Jurkat, Clone E6-1 (cell line): ENCODE measurements at places on chromosomes 16 and 17.

- no peak for DNase-seq
These were observed 39.8 kb downstream of the CBFA2T3 start for GRCh38 chr16:88937206-88937621.

DNA sequence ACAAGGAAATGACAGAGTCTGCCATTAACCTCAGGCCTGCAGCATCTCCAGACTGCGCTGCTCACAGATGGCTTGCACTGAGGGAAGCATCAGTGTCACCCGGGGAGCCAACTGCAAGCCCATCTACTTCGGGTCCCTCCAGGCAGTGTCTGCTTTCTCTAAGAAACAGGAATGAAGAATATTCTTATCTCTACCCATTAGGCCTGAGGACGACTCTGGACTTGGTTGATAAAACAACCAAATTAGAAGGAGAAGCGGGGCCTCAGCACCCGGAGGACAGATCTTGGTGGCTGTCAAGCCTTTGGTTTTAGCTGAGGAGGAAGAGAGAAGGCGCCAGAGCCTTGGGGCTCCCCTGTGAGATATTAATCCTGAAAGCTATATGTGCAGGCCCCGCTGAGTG lies 19.5 kb upstream of the MGAT5B start:
- DNase-seq, result no peak

DNA sequence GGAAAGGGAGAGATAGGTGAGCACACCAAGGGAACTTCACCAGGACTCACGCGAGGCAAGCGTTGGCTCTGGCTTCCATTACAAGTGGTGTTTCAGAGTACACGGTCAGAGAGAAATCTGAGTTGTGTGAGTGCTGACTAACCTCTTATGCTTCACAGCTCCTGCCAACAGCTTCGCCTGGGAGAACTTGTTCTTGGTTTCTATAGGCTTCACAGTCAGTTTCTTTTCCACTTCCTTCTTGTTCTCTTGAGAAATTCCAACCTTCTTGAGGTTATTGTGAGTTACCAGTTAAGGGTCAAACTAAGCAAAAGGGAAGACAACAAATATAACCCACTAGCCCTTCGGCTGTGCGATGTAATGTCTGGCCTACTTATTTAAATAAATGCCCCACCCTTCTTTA lies 18.9 kb downstream of the PSME3IP1 start:
- no peak for DNase-seq

GRCh38 chr16:83231729-83232128 lies 576.0 kb upstream of the HSBP1 start:
- no peak for DNase-seq

- DNase-seq, result no peak
These were observed 822 bp upstream of the ADAM11 start for GRCh38 chr17:44757918-44758413.

DNA sequence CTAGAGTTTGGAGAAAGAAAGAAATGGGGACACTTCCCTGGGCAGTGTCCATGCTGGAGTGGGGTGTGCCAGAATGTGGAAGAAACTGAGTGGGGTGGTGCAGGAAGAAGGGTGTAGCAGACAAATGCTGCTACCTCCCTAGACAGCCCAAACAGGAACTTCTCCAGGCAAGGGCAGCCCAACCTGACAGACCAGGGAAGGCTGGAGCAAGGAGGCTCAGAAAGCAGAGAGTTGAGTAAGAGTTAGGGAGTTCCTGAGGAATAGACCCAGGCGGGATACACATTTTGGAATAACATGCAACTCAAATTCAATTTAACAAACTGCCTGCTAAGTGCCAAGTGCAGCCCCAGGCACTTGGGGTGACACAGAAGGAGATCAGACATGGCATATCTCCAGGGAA lies 1.0 kb upstream of the MYO18A start:
- no peak for DNase-seq

DNA sequence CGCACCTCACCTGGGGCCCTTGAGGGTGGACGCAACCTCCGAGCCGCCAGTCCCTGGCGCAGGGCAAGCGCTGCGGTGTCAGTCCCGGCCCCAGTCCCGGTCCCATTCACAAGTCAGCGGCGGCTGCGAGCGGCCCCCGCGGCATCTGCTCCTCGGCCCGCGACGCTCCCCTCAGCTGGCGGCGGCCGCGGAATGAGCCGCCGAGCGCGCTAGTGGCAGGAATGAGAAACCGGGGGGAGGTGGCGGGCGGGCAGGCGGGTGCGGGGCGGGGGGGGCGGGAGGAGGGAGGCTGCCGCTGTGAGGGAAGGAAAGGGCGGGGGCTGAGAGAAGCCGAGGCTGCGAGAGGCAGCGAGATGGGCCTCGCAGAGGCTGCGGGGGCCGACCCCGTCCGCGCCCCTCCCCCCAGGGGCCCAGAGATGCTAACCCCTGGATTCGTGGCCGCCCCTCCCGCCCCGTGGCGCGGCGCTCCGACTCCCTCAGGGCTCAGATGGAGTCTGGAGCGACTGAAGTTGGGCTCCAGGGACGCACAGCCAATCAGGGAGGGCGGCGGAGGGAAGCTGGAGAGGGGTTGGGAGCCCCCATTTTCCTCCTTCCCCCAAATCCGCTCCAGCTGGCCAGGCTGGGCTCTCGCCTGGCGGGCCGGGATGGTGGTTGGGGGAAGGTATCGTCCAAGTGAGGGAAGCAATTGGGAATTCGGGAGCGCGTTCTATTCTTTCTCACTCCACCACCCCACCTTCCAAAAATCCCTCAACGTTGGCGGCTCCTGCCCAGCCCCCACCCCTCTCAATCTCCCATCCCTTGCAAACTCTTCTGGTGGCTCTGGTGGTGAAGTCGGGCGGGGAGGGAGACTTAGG lies at the start of gene CDH11:
TSS of gene CDH11 (minus strand) at position 194 of the 854 bp plus-strand sequence. CDS start 117,194 bp downstream, outside the sequence.
- DNase-seq, result no peak

- no peak for DNase-seq
These were observed 51.7 kb upstream of the RPL38 start for GRCh38 chr17:74151551-74152315.

DNA sequence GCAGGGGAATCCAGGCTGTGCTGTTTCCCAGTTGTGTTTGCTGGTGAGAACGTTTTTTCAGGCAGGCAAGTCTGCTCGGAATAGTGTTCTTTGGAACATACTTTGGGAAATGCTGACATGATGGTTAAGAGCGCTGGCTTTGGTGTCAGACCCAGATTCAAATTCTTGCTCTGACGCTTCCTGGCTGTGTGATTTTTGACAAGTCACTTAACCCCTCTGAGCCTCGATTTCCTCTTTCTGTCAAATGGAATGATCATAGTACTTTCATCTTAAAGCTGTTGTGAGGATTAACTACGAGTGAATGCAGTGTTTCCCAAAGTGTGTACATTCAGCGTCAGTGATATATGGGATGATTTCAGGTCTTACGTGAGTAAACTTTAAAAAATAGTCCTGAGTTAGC lies 4.8 kb downstream of the FBRS start:
- DNase-seq, result no peak

DNA sequence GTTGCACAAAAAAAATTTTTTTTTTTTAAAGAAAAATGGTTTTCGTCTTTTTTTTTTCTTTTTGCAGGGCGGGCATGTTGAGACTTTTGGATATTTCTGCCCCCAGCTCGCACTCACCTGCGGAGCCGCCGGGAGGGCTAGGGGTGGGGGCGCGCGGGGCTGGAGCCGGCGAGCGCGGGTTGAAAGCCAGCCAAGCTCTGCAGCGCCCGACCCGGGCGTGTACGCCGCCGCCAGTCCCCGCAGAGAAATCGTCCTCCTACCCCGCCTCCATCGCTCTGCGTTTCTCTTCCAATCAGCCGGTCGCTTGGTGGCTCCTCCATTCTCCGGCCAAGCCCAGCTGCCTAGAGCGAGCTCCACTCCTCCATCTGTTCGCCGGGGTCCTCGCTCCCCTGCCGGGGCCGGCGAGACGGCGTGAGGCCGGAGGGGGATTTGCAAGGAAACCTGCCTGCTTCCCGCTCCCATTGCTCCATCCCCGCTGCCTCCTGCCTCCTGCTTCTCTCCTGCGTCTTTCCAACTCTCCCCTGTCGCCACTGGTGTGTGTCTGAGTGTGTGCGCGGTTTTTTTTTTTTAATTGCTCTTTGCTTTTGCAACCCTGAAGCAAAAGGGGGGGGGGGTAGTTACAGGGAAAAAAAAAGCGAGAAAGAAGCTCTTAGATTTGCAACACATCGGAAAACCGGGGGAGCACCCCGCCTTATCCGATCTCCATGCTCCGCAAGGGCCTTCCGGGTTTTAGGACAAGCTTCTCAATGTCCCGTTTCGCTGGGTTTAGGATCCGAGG lies 1.8 kb upstream of the UBTF start:
- DNase-seq, result peak; percentile 54

DNA sequence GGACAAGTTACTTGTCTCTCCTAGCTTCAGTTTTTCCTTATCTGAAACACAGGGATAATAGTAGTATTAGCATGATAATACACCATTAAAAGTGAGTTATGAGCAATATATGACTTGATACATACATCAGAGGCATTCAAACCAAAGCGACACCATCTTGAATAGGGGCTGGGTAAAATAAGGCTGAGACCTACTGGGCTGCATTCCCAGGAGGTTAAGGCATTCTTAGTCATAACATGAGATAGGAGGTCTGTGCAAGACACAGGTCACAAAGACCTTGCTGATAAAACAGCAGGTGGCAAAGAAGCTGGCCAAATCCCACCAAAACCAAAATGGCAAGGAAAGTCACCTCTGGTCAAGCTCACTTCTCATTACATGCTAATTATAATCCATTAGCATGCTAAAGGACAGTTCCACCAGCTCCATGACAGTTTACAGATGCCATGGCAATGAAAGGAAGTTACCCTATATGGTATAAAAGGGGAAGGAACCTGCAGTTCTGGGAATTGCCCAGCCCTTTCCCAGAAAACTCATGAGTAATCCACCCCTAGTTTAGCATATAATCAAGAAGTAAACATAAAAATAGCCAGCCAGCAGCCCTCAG lies 37.2 kb upstream of the HS3ST3A1 start:
- no peak for DNase-seq

GRCh38 chr17:9240659-9241370 lies 219.5 kb downstream of the NTN1 start:
- no peak for DNase-seq

- DNase-seq, result no peak
These were observed 45.2 kb upstream of the KPNB1 start for GRCh38 chr17:47604598-47604927.

GRCh38 chr16:65312795-65313194 lies 190.9 kb upstream of the CDH11 start:
- no peak for DNase-seq

DNA sequence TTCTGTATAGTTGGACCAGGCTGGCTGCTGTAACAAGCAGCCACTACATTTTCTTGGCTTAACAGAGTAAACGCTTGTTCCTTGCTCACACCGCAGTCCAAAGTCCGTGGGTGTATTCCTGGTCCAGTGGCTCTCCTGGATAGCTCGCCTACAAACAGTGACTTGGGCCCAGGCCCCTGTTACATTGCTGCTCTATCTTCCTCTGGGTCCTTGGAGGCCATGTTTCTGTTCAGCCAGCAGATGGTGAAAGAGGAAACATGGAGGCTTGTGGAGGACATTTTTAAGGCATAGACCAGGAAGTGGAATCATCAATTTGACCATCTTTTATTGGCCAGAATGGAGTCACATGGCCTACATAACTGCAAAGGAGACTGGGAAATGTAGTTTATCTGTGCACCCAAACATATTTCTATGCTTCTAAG lies 55.1 kb downstream of the ATP2C2 start:
- DNase-seq, result peak; percentile 57

GRCh38 chr16:71537643-71538042 lies 11.4 kb downstream of the CHST4 start:
- peak; percentile 33 for DNase-seq

DNA sequence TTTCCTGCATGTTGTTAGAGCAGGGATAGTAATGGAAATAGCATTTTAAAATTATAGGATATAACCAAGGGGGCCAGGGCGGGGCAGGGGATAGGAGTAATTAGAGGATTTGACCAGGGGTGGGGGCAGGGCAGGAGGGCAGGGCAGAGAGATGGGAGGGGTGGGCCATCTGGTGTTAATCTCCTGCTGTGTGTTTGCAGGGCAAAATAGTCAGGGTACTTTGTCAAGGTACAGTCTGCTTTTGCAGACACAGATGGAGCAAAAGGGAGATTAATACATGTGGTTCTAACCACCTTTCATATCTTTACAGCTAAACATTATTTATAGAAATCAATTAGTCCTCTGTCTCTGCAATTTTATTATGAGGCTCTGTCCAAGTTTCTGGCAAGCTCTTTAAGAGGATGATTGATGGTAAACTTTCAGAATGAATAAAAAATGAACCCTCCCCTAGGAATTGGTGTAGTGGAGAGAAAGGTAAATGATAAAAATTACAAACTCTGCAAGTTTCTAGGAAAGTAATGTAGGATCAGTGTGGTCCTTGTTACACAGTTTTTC lies 6.6 kb downstream of the ANKFN1 start:
- no peak for DNase-seq

DNA sequence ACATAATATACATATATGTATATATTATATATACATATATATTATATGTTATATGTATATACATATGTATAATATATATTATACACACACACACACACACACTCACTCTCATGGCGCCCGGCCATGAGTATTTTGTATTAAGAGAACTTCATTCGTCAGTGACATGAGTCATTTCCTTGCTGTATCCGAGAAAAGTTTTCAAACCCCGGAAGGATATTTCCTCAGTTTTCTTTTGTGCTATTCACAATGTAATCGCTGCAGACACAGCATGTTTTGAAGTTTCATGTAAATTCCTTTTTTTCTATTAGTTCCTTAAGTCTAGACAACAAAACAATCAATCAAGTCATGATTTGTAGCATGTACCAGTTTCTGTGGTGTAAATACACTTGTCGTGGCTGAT lies 33.3 kb downstream of the OR1D5 start:
- no peak for DNase-seq

DNA sequence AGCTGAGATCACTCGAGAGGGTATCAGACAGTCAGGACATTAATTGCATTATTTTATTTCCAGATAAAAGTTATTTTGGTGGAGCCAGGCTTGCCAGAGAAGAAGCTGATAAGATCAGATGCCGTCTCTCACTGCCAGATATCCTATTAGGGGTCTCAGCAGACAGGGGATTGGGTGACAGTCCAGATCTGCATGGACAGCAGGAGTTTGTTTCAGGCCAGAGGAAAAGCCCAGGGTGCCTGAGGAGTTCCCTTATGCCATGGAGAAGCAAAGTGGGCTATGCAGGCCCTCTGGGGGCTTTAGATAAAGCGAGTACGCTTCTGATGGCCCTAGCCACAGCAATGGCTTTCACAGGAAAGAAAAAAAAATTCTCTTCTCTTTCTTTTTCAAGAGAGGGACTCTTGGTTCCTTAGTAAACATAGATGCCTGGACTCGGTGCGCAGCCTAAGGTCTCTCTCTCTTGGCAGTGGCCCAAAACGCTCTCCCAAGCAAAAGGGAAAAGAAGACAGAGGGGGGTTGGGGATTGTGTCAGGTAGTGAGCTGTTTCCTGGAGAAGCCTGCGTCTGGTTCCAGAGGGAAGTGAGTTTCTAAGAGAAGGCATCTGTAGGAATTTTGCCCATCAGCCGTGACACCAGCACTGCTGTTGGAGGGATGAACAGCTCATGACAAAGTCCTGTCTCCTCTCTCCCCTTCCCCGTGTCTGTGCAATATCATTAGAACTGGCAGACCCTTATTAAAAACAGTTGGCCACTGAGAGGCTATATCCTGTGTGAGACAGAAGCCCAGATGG lies 166.3 kb upstream of the FOXF1 start:
- no peak for DNase-seq
